Endothelial cell of umbilical vein (primary cell): ENCODE measurements at places on chromosomes 6 and 20.

- no peak for DNase-seq
Measured at GRCh38 chr20:17505636-17506517, 25.3 kb downstream of the BFSP1 start.

DNA sequence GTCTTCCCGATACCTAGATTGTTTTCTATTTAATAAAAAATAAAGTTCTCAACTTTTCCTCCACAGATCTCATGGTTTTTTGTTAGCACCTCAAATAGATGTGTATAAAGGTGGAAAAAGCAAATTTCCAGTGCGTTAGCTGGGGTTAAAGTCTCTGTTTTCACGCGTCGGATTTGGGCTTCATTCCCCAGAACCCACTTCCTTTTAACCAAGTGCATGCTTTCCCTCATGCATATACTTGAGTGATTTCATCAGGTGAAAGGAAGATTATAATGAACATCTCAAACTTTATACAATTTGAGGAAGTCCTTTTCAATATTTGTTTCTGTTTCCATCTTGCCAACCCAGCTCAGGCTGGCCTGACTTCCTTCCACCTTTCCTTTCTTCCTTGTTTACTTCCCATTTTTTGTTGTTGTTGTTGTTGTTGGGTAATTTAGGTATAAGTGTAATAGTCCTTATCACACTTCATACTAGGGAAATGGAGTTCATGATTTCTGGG is 43.9 kb upstream of the GGTLC1 start:
- no peak for DNase-seq

GRCh38 chr6:81668615-81669047 is 83.8 kb downstream of the TENT5A start:
- DNase-seq: no peak

GRCh38 chr6:126268092-126268491 is 71.8 kb upstream of the CENPW start:
- no peak for DNase-seq

DNA sequence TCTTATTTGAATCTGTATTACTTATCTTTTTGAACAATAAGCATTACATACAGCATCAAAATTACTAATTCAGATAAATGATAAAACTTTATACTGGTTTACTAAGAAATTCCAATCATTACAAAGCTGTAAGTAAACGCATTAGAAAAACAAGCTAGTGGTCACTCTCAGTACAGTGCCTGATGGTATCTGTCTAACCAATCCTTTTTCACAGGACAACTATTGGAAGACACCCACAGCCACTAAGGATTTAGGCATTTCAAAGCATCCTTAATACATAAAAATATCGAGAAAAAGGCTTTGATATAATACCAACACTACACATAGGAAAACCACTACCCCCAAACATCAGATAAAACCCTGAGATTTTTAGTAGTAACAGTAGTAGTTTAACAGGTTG is 2.6 kb downstream of the CD164 start:
- DNase-seq: no peak

DNA sequence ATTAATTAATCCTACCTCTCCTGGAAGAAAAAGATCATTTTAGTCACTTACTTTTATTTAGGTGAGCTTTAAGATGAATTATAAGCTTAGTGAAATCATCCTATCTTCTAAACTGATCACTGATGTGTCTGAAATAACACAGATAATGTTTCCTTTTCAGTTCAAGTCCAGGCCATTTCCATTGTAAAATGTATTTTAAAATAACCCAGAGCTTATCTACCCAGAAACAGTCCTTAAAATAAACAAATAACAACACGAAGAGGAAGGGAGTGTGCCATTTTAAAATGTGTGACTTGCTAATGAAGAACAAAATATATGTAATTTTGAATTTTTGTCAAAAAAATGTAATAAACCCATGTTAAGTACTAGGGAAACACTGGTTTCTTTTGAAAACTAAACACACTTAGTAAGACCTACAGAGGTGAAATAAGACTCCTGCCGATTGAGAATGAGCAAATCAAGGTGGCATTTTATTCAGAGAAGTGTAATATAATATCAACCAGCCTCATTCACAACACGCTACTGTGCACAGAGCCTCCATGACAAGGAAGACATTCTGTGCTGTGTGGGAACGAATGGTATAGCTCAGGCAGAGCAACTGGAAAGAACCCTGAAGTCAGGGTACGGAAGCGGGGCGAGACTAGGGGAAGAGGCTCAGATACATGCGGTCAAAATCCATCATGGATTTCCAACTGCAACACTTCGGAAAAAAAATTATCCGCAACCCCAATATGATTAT is 7.7 kb downstream of the LRP11 start:
- peak; percentile 81 for DNase-seq

- no peak for DNase-seq
Measured at GRCh38 chr20:24598346-24598745, 128.9 kb downstream of the SYNDIG1 start.

DNA sequence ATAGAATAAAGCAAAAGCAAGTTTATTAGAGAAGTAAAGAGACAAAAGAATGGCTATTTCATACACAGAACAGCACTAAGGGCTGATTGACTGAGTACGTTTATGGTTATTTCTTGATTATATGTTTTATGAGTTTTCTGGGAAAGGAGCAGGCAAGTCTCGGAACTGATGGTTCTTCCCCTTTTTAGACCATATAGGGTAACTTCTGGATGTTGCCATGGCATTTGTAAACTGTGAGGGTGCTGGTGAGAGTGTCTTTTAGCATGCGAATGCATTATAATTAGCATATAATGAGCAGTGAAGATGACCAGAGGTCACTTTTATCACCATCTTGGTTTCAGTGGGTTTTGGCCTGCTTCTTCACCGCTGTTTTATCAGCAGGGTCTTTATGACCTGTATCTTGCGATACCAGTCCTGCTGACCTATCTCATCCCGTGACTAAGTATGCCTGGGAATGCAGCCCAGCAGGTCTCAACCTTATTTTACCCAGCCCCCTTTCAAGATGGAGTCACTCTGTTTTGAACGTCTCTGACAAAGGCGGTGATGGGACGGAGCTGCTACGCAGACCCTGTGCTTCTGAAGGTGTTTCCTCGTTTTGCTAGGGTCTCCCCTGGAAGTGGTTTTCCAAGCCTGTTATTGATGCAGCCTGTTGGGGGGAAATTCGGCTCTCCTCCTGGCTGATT is 45.4 kb upstream of the BMP6 start:
- no peak for DNase-seq

DNA sequence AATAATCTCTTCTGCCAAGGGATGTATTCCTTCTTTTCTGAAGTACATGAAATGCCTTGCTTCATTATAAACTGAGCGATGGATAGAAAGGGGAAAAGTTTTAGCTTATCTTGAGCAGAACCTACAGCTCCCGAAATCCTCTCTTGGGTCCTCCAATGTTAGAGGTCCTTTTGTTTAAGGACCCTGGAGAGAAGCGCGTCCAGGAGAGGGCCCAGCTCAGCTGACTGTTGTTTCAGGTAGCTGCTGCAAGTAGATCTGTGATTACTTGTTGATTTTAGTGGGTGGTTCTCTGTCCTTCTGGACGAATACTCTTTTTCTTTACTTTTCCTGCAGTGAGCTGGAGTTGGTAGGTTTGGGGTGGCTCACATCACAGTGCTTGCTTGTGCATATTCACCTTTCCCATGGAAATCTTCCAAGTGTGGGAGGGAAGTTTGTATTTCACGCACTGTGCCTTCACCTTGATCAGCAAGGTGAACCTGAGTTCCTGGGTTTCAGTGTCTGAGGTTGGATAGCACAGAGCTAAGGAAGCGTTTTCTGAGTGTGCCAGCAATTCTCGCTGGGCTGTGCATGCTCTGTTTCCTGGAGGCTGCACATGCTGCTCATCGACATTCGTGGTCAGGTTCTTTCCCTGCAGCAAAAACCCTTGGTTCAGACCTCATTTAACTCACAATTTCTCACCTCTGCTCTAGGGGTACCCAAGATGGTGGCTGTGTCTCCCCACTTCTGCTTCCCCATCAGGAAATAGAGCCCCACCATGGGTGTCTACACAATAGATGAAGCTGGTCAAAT is 176.3 kb downstream of the JARID2 start:
- no peak for DNase-seq

DNA sequence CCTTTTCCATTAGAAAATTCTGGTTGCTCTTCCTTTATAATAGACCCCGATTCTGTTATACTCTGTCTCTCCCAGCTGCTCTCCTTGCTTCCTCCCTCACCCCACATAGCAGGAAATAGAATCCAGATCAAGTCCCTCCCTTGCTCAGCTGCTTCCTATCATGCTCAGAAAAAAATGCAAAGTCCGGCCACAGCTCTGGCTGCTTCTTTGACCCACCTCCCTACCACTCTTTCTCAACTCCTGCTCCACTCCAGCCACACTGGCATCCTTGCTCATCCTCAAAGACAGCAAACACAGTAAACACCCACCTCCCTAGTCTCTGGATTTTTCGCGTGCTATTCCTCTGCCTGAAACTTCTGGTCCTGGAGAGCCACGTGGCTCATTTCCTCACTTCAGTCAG is 9.1 kb upstream of the SLC22A16 start:
- DNase-seq: no peak

- DNase-seq: no peak
Measured at GRCh38 chr6:55304747-55305146, 22.5 kb upstream of the GFRAL start.

DNA sequence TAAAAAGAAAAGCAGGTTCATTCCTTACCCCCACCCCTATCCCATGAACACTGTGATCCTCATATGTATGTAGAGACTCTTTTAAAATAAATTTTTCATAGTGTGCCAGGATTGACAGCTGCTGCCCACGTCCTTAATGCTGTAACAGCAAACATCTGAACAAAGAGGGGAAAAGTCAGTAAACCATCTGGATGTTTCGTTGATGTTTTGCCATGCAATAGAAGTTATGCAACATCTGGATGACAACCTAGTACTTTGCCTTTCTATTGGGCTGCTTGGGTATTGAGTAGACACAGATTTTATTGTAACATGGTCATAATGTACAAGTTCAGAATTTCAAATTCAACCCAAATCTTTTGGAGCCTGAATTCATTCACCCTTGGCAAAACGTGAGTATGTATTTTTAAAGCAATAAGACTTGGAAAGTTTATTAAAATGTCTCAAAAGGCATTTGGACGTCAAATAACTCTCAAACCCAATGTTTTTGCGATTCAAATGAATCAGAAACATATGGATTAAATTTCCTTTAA is 500.3 kb downstream of the DHX35 start:
- no peak for DNase-seq

- no peak for DNase-seq
Measured at GRCh38 chr6:37340639-37340943, 13.2 kb upstream of the RNF8 start.

DNA sequence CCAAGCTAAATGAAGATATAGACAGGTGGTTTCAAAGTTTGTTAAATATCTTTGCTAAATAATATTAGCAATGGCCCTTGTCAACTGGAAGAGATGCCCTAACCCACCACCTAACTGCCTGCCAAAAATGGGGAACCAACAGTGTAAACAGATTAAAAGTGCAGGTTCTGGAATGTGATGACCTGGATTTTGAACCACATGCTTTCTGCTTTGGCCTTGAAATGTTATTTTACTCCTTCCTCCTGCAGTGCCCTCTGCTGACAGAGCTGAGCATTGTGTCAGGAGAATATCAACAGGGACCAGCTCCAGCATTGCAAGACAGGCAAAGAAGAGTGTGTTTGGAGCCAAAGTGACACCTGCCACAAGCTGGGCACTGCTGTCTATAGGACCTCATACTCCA is 226.6 kb downstream of the MYLK4 start:
- peak; percentile 7 for DNase-seq
